ENCODE measurements at places on chromosomes 7 and 10. TPM values are rescaled to one million over a fixed set of nuclear protein-coding genes. Genes with fewer than 3 reads are reported as not detected.

The CADPS2 gene
- total RNA-seq = 14.7 TPM

The ZNF777 gene
- total RNA-seq = 8.1 TPM

The TMEM196 gene
- total RNA-seq = not detected

The A1CF gene
- total RNA-seq = not detected

The PSMG3 gene
- total RNA-seq = 40.9 TPM

The PILRA gene
- not detected for total RNA-seq

The ADD3 gene
- total RNA-seq = 529 TPM

The WNT8B gene
- not detected for total RNA-seq

The CLCN1 gene
- total RNA-seq = not detected

The CAMK1D gene
- total RNA-seq = 1.3 TPM

The AGBL3 gene
- 7.0 TPM for total RNA-seq

The STEAP4 gene
- 40.5 TPM for total RNA-seq

The HMX3 gene
- total RNA-seq = not detected

The CYP2C19 gene
- not detected for total RNA-seq

The PRKG1 gene
- 13.7 TPM for total RNA-seq

The OPN1SW gene
- not detected for total RNA-seq

The TUBAL3 gene
- not detected for total RNA-seq

The ALOX5 gene
- not detected for total RNA-seq

The HOXA6 gene
- total RNA-seq = not detected

The PNLIPRP1 gene
- total RNA-seq = not detected

The CTAGE15 gene
- total RNA-seq = not detected

The DNAJC30 gene
- total RNA-seq = 9.0 TPM

The MORN4 gene
- 15.4 TPM for total RNA-seq

The KAZALD1 gene
- total RNA-seq = 23.5 TPM

The CPA4 gene
- total RNA-seq = 1.3 TPM

The CROT gene
- 9.1 TPM for total RNA-seq

The DNAJB6 gene
- total RNA-seq = 60.5 TPM

The PRSS37 gene
- not detected for total RNA-seq

The PDE6C gene
- not detected for total RNA-seq

The PAXIP1 gene
- 7.1 TPM for total RNA-seq

The C10orf105 gene
- not detected for total RNA-seq

The LIPK gene
- total RNA-seq = not detected

The RNF148 gene
- total RNA-seq = 0.19 TPM

The ASZ1 gene
- total RNA-seq = not detected

The HPSE2 gene
- total RNA-seq = not detected

The SORCS3 gene
- not detected for total RNA-seq

The DUS4L gene
- 1.8 TPM for total RNA-seq

The SLC26A3 gene
- not detected for total RNA-seq

The SBDS gene
- 63.2 TPM for total RNA-seq

The TFR2 gene
- not detected for total RNA-seq

The CBX3 gene
- total RNA-seq = 87.9 TPM

The LLCFC1 gene
- not detected for total RNA-seq

The AUTS2 gene
- 3.3 TPM for total RNA-seq

The CACNB2 gene
- total RNA-seq = 0.15 TPM

The PNLIPRP2 gene
- not detected for total RNA-seq

The NUTM2B gene
- total RNA-seq = 1.3 TPM

The NPC1L1 gene
- not detected for total RNA-seq

Measured in cardiac ventricle fibroblast (primary cell).